ENCODE measurements at places on chromosomes 16 and 17.
A peak's percentile ranks its signal among the peaks of the same experiment; 100 is the strongest.

GRCh38 chr17:44283344-44284023 lies 15.5 kb upstream of the SLC4A1 start:
- DNase-seq = no peak

DNA sequence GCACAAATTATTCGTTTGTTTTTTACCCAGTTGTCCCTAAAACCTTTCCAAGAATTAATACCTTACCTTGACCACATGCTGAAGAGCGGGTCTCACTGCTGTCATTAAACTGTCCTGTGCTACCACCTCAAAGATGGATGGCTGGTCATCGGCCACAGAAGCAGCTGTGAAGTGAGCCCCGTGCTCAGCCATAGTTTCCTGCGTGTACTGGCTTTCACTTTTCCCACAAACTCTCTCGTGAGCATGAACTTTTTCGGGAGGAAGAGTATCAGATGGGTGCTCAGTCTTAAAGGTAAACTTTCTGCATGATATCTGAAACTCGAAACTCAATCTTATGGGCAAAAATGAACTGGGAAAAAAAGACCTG lies 558 bp downstream of the PEX12 start:
- no peak for DNase-seq

GRCh38 chr17:60110586-60110985 lies 31.9 kb upstream of the HEATR6 start:
- DNase-seq = no peak

DNA sequence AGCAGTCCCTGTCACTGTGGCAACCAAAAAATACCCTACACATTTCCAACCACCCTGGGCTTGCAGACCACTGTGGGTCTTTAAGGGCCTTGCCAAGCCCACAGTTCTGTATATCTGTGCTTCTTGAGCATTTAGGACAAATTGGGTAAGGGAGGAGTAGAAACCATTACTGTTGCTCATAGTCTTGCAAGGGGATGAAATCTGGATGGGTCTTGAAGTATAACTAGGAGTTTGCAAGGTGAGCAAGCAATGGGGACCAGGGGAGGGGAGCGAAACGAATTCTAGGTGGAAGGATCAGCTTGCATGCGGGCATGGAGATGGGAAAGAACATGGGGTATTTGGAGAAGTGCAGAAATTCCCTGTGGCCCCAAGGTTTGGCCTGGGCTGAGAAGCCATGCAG lies 202.9 kb downstream of the RAB11FIP4 start:
- no peak for DNase-seq

- DNase-seq = no peak
These were observed at the start of gene CCL13 for GRCh38 chr17:34356194-34356593. CCL13 (plus strand) TSS chr17:34356480; CDS start chr17:34356527, 47 bp downstream.

DNA sequence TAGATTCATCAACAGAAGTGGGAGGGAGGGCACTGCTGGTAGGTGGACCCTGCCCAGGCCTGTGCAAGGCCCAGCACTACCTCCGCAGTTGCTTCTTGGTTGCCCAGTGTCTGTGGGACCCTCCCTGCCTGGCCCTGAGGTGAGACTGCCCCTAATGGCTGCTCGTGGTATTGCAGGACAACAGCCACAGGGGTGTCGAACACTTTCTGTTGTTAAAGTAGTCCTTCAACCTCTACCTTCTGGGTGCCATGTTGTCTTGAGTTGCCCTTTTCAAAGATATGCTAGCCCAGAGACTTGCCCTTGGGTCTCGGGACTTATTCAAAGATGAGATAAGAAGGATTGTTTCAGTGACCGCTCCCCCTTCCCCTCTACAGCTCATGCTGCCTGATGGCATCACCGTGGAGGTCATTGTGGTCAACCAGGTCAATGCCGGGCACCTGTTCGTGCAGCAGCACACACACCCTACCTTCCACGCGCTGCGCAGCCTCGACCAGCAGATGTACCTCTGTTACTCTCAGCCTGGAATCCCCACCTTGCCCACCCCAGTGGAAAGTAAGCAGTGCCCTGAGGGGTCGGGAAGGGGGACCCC lies 29.1 kb downstream of the AKAP1 start:
- peak; percentile 79 for DNase-seq

GRCh38 chr17:40553694-40554534 lies 11.4 kb downstream of the CCR7 start:
- peak; percentile 49 for DNase-seq

DNA sequence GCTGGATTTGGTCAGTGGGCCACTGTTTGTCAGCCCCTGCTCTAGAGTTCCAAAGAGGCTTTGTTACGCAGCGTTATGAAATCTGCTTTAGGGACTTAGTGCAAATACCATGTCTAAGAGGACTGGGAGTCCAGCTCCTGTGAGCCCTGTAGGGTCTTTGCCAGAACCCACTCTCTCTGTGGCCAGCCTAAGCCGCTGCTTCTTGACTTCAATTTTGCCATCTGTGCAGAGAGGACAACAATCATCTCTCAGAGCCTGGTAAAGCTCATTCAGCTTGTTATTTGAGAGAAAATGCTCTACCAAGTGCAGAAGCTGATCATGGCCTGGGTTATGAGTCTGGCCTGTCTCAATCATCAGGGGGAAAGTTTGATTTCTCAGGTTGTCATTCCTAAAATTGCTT lies 17.9 kb downstream of the CA10 start:
- DNase-seq = no peak

- DNase-seq = no peak
These were observed 112.6 kb downstream of the USP22 start for GRCh38 chr17:20930081-20930760.

- peak; percentile 60 for DNase-seq
These were observed 8.2 kb upstream of the ATP2C2 start for GRCh38 chr16:84360170-84360569.

- no peak for DNase-seq
These were observed 107.0 kb downstream of the ZFHX3 start for GRCh38 chr16:72940886-72941285.

DNA sequence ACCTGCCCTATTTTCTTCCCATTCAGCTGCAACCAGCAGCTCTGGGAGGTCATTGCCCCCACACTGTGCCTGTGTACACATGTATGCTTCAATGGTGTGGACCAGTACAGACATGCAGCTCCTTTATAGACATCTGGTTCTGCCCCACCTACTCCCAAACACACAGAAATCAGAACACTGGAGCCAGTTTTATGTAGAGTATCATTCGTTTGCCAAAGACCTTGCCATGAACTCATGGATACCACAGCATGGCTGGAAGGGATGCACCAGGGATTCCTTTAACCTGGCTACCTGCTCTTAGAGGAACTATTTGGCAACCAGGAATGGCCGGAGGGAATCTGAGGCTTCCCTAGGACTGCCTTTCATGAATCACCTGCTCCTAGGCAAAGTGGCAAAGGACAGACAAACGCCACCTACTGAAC lies 60.4 kb downstream of the ZFHX3 start:
- no peak for DNase-seq

DNA sequence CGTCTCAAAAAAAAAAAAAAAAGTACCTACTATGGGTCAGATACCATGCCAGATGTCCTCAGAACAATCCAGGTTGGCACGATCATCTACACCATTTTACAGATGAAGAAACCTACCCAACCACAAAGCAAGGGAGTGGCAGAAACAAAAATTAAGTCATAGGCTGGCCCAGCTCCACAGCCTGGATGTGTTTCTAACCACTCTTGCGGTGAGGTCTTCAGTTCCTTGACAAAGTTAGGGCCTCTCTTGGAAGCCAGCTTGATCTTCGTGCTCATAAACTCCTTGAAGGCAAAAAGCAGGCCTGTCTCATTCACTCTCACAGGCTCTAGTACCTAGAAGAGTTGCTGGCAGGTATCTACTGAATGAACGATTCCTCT lies 6.2 kb downstream of the GGA2 start:
- no peak for DNase-seq

DNA sequence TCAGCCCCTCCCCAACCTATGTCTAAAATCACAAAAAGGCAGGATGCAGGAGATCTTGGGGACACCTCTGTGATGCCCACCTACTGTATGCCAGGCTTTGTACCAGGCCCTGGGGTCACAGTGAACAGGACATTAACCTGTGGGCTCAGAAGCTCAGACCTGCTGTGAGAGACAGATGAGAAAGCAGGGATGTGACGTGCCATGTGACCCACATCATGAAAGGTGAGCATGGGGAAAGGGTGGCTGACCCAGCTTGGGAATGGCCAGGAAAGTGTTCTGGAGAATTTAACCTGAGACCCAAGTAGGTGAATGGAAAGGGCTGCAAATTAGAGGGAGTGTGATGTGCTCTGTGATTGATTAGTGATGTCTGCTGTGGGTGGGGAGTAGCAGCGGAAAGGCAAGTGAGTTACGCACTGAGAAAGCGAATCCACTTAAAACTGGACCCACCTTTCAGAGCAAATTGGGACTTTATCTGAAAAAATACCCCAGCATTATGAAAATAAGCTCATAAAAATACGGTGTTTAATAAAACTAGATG lies 132.2 kb downstream of the IRF8 start:
- DNase-seq = no peak

DNA sequence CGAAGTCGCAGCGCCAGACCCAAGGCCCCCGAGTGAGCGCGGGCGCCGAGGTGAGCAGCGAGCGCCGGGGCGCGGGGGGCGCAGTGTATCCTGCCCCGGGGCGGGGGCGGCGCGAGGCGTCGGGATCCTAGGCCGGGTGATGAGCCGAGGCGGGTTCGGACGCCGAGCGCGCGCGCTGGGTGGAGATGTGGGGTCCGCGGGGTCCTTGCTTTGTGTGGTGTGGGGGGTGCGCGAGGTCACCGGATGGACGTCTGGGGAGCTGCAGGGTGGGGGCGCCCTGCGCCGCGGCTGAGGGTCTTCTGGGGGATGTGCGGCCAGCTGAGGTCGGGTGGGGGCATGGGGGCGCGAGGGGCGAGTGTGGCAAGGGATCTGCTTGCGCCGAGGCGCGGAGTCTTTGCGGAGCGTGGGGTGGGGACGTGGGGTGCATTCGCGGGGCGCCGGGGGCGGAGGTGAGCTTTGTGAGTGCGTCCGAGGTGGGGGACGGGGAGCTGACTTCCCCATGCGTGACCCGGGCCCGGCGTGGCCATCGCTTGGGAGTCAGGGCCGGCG lies 560 bp downstream of the RAI1 start:
- peak; percentile 41 for DNase-seq

- peak; percentile 22 for DNase-seq
These were observed 60.7 kb upstream of the ADCY9 start for GRCh38 chr16:4176906-4177417.

DNA sequence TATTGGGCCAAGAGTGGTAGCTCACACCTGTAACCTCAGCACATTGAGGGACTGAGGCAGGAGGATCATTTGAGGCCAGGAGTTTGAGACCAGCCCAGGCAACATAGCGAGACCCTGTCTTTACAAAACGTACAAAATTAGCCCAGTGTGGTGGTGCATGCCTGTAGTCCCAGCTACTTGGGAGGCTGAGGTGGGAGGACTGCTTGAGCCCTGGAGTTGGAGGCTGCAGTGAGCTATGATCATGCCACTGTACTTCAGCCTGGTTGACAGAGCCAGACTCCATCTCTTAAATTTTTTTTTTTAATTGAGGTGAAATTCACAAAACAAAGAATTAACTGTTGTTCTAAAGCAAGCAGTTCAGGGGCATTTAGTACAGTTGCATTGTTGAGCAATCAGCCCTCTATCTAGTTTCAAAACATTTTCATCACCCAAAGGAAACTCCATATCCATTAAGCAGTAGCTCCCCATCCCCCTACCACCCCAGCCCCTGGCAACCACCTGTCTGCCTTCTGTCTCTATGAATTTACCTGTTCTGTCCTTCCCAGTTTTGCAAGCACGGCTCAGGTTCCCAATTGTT lies 15.6 kb downstream of the SNX29 start:
- DNase-seq = no peak

- no peak for DNase-seq
These were observed 74.3 kb downstream of the AXIN2 start for GRCh38 chr17:65487161-65487560.

DNA sequence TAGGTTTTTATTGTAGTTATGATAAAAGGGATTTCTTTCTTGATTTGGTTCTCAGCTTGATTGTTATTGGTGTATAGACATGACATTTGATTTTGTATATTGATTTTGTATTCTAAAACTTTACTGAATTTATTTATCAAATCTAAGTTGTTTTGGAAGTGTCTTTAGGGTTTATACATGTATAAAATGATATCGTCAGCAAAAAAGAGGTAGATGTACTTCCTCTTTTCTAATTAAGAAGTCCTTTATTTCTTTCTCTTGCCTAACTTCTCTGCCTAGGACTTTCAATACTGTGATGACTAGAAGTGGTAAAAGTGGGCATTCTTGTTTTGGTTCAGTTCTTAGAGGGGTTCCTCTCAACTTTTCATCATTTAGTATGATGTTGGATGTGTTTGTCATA lies 487.3 kb upstream of the KIF2B start:
- no peak for DNase-seq

DNA sequence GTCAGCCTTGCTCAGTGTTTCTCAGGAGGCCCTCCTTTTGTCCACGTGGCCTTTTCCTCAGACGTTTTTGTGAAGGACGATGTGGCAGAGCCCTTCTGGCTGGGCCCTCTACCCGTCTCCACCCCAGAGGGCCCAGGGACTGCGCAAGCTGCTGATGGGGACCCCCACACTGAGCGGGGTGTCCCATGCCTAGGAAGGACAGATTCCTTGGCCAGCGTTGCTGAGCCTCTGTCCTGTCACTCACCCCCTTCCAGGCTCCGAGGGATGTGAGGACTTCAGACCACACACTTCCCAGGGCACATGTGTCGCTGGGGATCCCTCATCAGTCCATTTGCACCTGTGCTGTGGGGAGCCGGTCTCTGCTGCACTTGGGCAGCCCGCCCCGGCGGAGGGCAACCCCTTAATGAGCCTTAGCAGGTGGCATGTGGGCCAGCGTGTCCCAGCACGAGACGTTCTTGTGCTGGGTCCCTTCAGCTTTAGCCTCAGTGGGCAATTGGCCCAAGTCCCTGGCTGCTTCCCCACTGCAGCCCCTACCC lies 48.3 kb downstream of the NT5M start:
- DNase-seq = no peak

DNA sequence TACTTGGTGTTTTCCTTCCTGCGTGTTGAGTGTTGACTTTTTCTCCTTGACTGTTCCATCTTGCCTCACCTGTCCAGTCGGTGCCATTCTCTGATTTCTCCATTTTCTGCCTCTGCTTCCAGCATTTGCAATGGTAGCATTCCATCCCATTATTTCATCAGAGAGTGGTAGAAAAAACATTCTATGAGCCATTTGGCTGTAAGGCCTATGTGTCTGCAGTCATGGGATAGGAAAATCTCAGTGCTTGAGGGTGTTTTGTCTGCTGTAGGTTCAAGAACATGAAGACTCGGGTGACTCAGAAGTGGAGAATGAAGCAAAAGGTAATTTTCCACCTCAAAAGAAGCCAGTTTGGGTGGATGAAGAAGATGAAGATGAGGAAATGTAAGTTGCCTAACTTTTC lies 2.7 kb downstream of the UTP18 start:
- DNase-seq = no peak

GRCh38 chr16:28112908-28113307 lies 49.4 kb upstream of the GSG1L start:
- DNase-seq = peak; percentile 51

GRCh38 chr17:17626151-17626805 lies 34.8 kb upstream of the PEMT start:
- DNase-seq = no peak

Measured in activated CD4-positive, alpha-beta T cell treated with anti-CD3 and anti-CD28 coated beads, Interleukin-2, amount 50 U/mL, for 48 hours (primary cell).